ENCODE measurements at places on chromosomes 11 and 22. TPM values are rescaled to one million over a fixed set of nuclear protein-coding genes. Genes with fewer than 3 reads are reported as not detected.
A peak's percentile ranks its signal among the peaks of the same experiment; 100 is the strongest.

DNA sequence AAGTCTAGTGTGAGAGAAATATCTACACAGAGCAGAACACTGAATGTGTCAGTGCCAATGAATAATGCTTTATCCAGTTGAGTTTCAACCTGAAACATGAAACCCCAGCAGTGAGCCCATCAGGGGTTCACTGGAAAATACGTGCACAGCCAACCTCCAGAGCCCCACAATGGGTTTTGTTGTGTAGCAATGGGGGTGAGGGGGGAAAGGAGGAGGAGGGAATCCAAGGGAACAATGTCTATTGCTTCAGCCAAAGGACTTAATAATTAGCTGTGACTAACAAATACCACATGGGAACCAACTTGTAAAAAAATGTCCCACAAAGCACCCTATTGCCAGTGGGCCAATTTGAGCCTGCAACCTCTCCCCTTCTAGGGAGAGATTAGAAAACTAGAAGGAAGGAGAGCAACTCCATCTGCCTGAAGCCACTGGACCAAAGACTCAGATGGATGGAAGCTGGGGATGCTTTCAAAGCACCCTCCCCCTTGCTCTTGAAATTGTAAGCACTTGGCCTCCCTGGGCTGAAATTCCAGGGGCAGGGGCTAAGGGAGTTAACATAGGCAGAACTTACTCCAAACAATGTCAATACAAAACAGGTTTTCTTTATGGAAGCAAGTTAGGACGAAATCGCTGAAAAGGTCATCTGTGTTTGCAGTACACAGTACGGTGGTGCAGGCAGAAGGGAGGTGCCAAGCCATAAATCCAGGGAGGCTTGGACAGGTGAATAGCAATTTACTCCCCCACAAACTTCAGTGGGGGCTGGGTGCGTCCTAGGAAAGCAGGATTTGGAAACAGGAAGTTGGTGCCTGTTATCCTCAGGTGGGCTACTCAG is 99.8 kb downstream of the ARL14EP start:
- no peaks in the 10 kb centered on the region for H3K4me1 ChIP-seq
- H3K36me3 ChIP-seq: no peaks in the 10 kb centered on the region
- H3K27ac ChIP-seq: no peak overlapping the region

GRCh38 chr11:37642296-37642695 is 1044.3 kb upstream of the RAG2 start:
- H3K27me3 ChIP-seq: no peaks in the 10 kb centered on the region
- H3K4me1 ChIP-seq: no peaks in the 10 kb centered on the region
- H3K27ac ChIP-seq: no peak overlapping the region
- no peak for DNase-seq

DNA sequence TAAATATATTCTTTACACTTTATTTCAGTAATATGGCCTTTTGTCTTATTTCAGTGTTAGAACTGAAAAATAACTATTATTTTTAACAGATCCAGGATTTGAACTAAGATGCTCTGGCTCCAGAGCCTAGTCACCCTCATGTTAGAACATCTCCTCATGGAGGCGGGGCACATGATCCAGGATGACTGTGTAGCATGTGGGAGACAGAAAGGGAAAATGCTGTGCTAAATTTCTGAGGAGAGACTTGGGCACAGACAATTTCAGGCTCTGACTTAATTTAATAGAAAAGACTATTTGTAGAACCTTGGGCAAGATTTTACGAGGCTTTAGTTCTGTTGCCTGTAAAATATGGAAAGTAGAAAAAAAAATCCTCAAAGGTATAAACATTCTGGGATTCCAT is 24.1 kb downstream of the CTSC start:
- peaks cover 25% of the 10 kb centered on the region for H3K4me1 ChIP-seq
- DNase-seq: no peak
- peaks cover 7% of the 10 kb centered on the region for H3K36me3 ChIP-seq
- no peak overlapping the region for H3K4me3 ChIP-seq
- H3K27me3 ChIP-seq: no peaks in the 10 kb centered on the region
- H3K27ac ChIP-seq: peak overlapping the region; percentile 59

Gene LMO2
- 0.66 TPM for total RNA-seq

Data from MCF 10A (cell line).